ENCODE measurements at places on chromosomes 16 and 17.
A peak's percentile ranks its signal among the peaks of the same experiment; 100 is the strongest.

GRCh38 chr16:62335356-62335755 lies 299.1 kb upstream of the CDH8 start:
- DNase-seq: no peak

- peak; percentile 82 for DNase-seq
Observed at GRCh38 chr16:50841081-50841886, 99.4 kb downstream of the CYLD start.

GRCh38 chr17:45929344-45929743 lies 35.0 kb downstream of the MAPT start:
- no peak for DNase-seq

- DNase-seq: no peak
Observed at GRCh38 chr16:66207883-66208265, 158.6 kb upstream of the CDH5 start.

DNA sequence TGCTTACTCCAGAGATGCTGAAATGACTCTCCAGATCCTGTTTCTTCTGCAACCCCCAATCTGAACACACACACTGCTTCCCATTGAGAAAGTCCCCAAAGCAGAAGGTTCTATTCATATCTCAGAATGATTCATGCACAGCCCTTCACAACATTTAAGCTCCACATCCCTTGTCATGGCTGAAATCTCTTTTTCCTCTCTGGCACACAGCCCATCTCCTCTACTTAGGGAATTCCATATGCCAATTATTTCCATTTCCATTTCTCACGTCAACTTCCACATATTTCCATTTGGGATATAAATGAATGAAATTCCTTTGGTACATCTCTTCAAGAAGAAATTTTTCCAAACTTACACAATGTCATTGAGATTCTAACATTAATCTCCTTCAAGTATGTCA lies 119.6 kb downstream of the CDH11 start:
- DNase-seq: no peak

GRCh38 chr17:73560661-73561060 lies 83.6 kb downstream of the SDK2 start:
- no peak for DNase-seq

GRCh38 chr17:17372856-17373520 lies 69.8 kb downstream of the NT5M start:
- DNase-seq: no peak

DNA sequence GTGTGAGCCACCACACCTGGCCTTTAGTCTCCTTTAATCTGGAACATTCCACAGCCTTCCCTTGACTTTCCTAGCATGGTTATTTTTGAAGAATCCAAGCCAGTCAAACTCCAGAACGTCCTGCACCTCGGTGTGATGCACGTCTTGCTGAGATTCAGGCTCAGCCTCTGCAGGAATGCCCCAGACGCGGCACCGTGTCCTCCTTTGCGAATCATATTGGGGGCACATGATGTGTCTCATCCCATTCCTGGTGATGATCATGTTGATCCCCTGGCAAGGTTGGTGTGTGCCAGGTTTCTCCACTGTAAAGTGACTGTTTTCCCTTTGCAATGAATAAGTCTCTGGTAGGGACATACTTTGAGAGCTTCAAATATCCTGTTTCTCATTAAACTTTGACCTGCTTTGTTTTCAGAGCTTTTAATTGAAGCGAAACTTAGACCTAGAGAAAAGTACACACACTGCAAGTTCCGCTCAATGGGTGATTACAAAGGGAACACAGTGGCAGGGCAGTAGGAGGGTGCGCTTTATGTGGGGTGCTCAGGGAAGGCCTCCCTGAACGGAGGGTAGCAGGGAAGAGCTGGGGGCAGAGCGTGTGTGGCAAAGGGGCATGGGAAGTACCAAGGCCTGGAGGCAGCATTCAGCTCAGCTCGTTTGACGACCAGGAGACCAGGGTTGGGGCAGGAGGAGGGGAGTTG lies 9.6 kb upstream of the ATP2C2 start:
- no peak for DNase-seq

- peak; percentile 60 for DNase-seq
Observed at GRCh38 chr16:396605-397004, 394 bp upstream of the NME4 start.

DNA sequence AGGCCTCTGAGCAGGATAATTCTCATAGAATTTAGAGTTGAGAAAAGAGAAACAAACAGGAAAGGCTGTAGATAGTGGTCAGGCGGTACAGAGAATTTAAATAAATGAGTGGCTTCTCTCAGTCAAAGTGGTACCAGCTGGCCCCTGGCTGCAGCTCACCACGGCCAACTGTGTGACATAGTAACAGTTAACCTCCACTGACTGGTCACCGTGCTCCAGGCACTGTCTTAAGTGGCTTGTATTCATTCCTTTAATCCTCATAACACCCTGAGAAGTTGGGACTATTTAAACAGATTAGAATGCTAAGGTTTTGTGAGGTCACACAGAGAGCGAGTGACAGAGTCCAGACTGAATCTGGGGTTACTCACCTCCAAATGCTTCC lies 108.9 kb downstream of the GNAO1 start:
- no peak for DNase-seq

DNA sequence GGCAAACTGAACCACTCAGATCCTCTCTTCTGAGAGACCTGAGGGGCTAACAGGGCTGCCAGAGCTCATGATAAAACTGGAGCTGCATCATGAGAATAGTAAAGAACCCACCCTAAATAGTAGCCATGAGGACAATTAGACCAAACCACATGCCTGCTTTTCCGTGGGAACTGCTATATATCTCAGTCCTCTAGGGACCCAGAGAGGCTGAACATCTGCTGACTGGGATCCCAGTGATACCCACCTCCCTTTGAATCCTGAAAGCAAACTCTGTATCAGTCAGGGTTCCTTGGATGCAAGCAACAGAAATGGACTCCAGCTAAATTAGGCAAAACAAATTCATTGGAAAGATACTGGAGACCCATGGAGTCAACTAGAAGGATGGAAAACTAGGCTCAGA lies 6.5 kb downstream of the MT1X start:
- no peak for DNase-seq

GRCh38 chr16:66899945-66900710 lies 18.6 kb downstream of the CDH16 start:
- DNase-seq: no peak

DNA sequence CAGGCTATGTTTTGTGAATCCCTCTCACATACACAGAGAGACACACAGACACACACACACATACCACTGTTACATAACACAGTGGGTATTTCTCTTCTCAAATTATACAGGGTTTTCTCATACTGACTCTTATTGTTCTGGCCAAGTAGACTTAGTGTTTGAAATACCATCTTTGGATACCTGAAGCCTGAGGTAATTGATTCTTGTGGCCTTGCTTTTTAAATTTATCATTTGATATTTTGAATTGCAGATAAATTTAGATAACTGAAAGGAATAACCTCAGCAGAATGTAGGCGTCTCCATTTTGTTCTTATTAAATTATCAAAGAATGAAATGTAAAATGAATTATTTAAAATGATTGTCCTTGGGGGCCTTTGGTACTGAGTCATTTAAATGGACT lies 223.8 kb downstream of the LGALS9B start:
- no peak for DNase-seq

- no peak for DNase-seq
Observed at GRCh38 chr17:41013606-41014005, 4.7 kb upstream of the KRTAP3-1 start.

GRCh38 chr17:28686296-28686695 lies 24.3 kb downstream of the SUPT6H start:
- DNase-seq: no peak

GRCh38 chr17:60372790-60373483 lies 19.0 kb downstream of the USP32 start:
- DNase-seq: no peak

- no peak for DNase-seq
Observed at GRCh38 chr17:79914813-79915740, 75.8 kb upstream of the CBX4 start.

DNA sequence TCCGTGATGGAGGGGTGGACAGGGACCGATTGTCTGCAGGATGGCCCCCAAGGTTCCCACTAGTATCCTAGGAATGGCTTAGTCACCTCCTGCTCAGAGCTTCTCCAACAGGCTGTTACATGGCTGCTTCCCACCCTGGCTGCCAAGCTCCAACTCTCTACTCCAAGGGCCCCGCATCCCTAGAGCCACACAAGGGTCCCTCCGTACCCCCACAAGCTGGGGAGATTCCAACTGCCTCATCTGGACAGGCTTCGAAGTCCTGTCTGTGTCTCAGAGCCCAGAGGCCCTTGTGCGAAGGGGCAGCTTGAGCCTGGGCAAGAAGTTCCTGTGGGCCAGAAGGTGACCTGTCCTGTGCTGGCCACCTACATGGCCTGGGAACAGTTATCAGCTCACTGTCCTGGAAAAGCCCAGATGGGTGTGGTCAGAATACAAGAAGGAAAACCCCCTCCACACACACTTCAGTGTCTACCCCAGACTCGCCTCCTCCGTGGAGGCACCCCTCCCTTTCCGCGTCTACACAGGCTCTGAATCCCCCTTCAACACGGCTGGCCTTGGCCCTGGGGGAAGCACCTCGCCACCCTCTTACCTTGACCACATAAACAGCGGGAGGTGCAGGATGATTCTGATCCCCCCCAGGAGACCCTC lies 586 bp downstream of the MEAK7 start:
- DNase-seq: no peak

GRCh38 chr16:10728003-10728887 lies 15.4 kb upstream of the NUBP1 start:
- DNase-seq: no peak

DNA sequence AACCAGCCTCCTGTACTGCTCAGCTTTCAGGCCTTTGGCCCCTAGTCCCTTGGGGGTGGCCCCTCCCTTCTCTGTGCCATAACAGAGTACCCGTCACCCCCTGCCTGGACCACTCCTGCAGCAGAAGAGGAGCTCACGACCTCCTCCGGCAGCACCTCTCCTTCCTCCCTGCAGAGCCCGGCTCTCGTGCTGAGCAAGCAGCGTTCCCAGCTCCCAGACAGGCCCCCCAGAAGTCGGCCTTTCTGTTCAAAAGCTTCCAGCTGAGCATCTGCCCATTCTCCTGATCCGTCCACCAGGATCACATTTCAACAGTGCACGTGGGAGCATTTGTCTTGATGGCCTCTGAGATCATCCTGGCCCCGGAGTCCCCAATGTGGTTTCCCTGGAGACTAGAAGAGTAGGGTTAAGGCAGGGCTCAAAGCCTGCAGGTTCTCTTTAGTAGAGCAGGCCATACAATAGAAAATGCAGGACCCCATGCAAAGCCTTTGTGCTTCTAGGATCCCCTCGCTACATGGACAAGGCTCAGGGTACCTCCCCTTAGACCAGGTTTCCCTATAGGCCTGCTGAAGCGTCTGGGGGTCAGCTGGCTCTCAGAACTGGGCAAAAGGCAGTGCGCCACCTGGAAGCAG lies 35.6 kb downstream of the NLRC3 start:
- no peak for DNase-seq

GRCh38 chr16:14020141-14020540 lies 51.0 kb upstream of the MRTFB start:
- no peak for DNase-seq

DNA sequence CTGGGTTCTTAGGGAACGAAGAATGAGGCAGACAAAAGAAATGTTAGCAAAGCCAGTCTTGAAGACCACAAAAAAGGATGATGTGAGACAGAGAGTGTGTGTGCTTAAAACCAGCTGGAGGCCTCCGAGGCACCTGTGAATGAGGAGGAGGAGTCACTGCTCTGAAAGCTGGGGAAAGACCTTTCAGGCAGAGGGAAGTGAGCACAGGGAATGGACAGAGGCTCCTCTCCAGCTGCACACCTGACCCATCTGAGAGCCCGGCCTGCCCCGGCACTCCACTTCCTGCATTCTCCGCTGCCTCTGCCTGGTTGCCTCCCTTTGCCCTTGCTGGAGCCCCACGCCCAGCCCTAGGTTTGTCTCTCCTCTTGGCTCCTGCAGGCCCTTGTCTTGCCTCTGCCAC lies 55.2 kb upstream of the SREBF1 start:
- DNase-seq: no peak

DNA sequence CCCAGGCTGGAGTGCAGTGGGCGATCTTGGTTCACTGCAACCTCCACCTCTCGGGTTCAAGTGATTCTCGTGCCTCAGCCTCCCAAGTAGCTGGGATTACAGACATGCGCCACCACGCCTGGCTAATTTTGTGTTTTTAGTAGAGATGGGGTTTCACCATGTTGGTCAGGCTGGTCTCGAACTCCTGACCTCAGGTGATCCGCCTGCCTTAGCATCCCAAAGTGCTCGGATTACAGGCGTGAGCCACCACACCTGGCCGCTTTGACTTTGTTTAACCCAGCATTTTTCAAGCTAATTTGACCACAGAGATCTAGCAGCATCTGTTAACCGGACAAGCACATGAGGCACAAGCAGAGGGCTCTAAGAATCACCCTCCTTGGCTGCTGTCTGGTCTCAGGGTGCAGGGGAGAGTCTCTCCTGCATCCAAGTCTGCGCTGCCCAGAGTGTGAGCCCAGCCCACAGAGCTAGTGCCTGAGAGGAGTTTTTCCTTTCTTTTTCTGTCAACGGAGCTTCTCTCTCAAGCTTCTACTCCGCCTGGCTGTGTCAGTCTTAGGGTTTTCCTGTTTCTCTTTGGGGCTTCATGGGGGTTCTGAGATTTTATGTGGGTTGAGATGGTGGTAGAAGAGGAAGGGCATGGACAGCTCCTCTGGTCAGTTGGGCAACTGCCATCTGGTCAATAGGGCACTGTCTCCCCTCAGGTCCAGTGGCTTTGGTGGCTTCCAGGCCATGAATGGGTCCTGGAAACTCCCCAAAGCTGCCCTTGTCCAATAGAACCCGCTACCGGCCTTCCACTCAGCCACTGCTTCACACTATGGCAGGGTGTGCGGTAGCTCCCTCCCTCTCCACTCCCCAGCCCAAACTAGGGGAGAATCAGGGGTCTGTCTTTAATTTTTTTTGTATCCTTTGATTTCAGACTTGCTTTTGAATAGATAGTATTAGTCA lies 59.6 kb downstream of the TNFRSF13B start:
- DNase-seq: no peak

GRCh38 chr16:4617880-4618279 lies 3.2 kb upstream of the UBALD1 start:
- no peak for DNase-seq

- DNase-seq: no peak
Observed at GRCh38 chr16:4918781-4919251, 18.1 kb downstream of the PPL start.

- DNase-seq: peak; percentile 79
Observed at GRCh38 chr16:85046931-85047866, 19.6 kb downstream of the KIAA0513 start.

GRCh38 chr17:44108440-44109311 lies 14.8 kb downstream of the HDAC5 start:
- no peak for DNase-seq

- DNase-seq: no peak
Observed at GRCh38 chr16:73054125-73054484, 6.2 kb upstream of the ZFHX3 start.

DNA sequence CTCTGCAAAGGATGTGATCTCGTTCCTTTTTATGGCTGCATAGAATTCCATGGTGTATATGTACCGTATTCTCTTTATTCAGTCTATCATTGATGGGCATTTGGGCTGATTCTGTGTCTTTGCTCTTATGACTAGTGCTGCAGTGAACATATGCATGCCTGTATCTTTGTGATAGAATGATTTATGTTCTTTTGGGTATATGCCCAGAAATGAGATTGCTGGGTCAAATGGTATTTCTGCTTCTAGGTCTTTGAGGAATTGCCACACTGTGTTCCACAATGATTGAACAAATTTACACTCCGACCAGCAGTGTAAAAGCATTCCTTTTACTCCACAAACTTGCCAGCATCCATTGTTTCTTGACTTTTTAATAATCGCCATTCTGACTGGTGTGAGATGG lies 60.2 kb upstream of the ADORA2B start:
- no peak for DNase-seq

Measured in CMK (cell line).